Stimulated activated memory B cell treated with anti-CD40 and anti-IgM and Interleukin-4, amounts not matched to agents 10 μg/mL and 1 μg/mL and 100 μg/mL, for 72 hours (primary cell): ENCODE measurements at places on chromosomes 4 and X.
A peak's percentile ranks its signal among the peaks of the same experiment; 100 is the strongest.

- ATAC-seq = no peak
Observed at GRCh38 chr4:77710684-77711083, 105.1 kb downstream of the CXCL13 start.

DNA sequence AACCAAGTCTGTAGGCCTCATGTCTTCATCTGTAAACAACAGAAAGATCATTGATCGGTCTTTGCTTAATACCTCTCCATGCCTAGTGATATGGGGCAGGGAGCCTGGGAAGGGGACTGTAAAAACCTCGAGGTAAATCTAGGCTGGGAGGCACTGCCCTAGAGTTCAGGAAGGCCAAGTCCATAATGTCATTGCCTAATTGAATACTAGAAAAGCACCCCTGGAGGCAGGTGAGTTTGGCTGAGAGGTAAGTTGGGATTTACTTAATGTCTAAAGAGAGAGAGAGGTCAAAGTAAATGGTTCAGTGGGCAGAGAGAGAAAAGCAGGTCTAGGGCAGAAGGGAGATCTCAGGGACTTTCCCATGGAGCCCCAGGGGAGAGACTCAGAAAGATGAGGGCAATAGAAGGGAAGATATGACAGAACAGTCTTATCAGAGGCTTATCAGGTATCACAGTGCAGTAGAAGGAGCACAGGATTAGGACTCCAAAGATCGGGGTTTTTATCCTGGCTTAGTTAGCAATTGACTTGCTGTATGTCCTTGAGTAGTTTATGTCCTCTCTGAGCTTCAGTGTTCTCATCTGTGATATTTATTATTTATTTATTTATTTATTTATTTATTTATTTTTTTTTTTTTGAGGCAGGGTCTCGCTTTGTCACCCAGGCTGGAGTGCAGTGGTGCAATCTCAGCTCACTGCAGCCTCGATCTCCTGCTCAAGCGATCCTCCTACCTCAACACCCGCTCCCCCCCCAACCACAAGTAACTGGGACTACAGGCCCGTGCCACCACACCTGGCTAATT, 85.2 kb downstream of the SLC16A2 start:
- peak; percentile 97 for ATAC-seq

GRCh38 chrX:9188117-9188516, 154.2 kb upstream of the FAM9B start:
- ATAC-seq = no peak

DNA sequence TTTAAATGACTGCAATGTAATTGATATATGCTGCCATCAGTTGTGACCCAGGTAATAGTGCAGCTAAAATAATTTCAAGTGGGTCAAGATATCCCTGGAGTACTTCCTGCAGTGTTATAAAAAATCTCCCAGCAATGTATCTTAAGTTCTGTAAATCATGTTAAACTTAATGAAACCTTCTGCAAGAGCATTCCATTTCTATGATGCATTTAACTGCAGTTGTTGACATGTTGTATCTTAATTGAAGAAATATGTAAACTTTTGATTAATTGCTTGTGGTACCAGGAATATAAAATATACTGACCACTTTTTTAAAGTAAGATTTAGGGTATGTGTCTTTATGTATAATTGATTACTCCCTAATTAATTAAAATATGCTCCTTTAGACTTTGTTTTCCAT, 213.6 kb downstream of the AFF2 start:
- no peak for ATAC-seq

GRCh38 chr4:83569429-83569828, 33.5 kb downstream of the GPAT3 start:
- no peak for ATAC-seq

GRCh38 chr4:75699299-75699698, 25.1 kb upstream of the USO1 start:
- peak; percentile 28 for ATAC-seq

DNA sequence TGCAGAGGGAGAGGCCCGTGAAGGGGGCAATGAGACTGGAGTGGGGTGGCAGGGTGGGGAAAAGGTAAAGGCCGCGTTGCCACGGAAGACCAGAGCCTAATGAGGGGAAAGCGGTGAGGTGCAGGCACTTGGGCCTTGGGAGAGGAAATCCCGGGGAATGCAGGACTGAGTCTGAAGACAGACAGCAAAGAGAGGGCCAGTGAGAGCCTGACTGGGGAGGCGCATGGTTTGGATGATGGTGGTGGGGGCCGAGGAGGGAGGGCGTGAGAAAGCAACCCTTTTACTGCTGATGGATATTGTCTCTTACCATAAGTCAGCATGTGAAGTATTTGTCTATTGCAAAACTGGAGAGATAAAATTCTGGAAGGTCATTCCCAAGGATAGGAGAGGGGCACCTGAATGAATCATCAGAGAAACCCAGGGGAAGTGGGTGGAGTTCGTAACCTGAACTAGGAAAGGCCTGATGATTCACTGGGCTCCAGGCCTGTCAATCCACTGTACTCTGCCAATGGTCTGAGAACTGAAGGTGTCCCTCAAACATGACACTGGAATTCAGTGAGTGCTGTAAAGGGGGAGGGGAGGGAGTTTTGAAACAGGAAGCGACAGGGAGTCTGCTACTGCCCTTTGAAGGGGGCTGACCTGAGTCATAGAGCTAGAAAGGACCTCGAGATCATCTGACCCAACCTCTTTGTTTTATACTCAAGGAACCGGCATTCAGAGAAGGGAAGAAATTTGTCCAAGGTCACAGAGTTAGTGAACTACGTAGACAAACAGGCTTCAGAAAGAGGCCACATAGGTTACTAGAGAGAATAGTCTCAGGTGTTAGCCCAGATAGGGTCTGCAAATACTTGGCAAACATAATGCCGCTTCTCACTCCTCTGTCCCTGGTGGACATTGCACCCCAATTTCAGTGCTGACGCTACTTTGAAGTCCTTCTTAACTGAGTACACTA, 52.2 kb downstream of the NALF2 start:
- ATAC-seq = no peak

- ATAC-seq = no peak
Observed at GRCh38 chrX:19070555-19070994, 51.7 kb downstream of the ADGRG2 start.

- ATAC-seq = no peak
Observed at GRCh38 chr4:1599491-1600210, 84.5 kb downstream of the FAM53A start.

DNA sequence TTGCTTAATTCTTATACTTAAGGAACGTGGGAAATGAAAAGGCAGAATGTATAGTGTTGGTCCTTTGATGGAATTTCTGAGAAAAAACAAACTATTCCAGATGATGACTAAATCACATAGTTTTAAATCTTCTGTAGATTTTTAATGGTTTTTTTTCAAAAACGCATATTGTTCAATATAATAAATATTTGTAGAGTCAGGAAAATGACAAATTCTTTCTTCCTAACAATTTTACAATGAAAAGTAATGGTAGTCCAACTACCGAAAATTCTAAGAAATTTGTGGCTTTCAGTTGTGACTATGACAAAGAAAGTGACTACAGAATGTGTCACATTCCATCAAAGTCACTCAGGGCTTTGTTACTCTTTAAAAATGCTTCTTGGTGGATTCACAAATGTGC, 164.8 kb upstream of the PITX2 start:
- ATAC-seq = no peak

GRCh38 chrX:154829926-154830442, 4.5 kb downstream of the SMIM9 start:
- ATAC-seq = no peak

GRCh38 chrX:69746051-69746450, 130.1 kb downstream of the EDA start:
- ATAC-seq = no peak

GRCh38 chrX:37644381-37645305, 40.9 kb upstream of the XK start:
- no peak for ATAC-seq

DNA sequence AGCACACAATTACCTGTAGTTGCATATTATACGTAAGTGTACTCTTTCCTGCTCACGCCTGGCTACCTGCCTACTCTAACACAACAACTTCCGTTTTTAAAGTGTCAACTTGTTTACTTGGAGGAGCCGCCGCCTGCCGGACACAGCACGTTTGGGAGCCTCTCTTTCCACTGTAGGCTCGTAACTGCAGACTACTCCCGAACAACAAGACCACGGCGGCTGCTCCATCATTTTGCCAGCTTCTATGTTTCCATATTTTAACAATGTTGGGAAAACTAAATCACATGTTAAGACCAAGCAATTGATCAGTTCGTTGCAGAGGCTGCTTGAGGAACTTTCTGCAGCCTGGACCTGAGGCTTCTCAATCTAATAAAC, 841 bp downstream of the MTNR1A start:
- ATAC-seq = no peak

- ATAC-seq = no peak
Observed at GRCh38 chrX:52424656-52425055, 55.8 kb downstream of the XAGE2 start.

DNA sequence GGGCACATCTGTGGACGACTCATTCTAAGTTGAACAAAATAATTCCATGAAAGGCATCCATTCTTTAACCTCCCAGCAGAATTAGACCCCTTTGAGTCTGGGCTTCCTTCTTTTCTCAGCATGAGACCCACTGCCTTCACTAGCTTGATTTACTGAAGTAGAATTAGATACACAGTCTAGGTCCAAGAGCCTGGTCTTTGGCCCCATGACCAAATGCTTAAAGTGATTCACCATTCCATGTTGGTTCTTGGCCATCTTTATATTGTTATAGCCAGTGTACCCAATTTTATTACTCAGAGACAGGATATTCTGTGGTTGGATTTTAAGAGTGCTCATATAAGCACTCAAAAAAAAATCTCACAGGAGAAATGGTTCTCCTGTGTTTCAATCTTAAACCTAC, 155.3 kb upstream of the GPC4 start:
- no peak for ATAC-seq

GRCh38 chr4:56630876-56631666, 50.0 kb downstream of the HOPX start:
- no peak for ATAC-seq

GRCh38 chr4:152304220-152304619, 231.7 kb downstream of the FBXW7 start:
- ATAC-seq = peak; percentile 58

DNA sequence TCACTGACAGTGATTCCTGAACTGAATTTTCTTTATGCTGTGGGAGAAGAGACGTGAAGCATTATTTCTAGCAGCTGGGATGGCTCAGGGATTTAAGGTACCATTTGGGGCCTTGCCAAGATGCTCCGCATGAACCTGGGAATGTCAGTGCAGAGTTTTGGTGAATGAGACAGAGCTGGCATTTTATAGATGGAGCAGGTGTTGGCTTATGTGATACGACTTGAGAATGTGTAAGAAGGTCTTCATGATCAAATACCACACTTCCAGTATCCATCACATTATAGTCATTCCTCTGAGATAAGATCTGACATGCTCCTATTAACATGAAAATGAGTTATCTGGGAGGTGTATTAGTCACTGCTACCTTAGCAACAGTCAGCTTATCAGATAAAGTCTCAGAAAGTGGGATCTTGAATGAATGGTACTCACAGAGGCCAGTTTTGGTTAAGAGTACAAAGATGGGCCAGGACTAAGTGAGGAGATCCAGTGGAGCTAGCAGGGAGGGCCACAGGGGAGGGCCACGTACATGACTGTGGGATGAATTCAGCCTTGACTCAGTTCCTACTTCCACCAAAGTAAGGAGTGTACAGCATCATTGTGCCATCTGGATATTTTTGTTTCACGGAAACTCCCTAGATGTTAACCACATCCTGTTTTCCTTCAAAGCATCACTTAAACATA, 116.7 kb downstream of the SPCS3 start:
- ATAC-seq = peak; percentile 34

DNA sequence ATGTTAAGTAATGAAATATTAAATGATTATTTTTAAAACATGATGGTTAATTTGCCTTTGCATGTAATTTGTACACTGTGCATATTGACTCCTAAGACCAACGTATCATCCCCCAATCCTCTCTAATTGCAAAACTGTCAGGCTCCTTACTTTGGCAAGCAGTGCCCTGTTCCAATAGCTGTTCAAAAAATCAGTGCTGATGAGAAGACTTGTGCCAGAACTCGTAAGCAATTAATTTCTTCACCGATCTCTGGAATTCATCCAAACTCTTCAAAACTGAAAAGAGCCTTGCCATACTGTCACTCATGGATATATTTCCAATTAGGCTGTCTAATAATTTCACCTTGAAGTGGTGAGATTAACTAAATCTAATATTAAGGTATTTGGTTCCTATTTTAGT, 493.9 kb upstream of the NDST4 start:
- no peak for ATAC-seq

- no peak for ATAC-seq
Observed at GRCh38 chr4:151486168-151486567, 77.2 kb downstream of the FHIP1A start.

DNA sequence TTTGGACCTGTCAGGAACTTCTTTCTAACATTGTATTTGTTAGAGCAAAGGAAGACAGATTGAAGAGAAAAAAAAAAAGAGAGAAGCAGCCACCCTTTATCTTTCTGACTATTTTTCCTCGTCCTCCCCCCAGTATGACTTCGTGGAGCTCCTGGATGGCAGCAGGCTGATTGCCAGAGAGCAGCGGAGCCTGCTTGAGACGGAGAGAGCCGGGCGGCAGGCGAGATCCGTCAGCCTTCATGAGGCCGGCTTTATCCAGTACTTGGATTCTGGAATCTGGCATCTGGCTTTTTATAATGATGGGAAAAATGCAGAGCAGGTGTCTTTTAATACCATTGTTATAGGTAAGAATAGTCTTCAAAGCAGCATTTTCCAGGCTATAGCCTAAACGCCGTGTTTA, 237.7 kb downstream of the DCTD start:
- ATAC-seq = no peak

- peak; percentile 39 for ATAC-seq
Observed at GRCh38 chr4:127622921-127623796, 9.6 kb upstream of the INTU start.

DNA sequence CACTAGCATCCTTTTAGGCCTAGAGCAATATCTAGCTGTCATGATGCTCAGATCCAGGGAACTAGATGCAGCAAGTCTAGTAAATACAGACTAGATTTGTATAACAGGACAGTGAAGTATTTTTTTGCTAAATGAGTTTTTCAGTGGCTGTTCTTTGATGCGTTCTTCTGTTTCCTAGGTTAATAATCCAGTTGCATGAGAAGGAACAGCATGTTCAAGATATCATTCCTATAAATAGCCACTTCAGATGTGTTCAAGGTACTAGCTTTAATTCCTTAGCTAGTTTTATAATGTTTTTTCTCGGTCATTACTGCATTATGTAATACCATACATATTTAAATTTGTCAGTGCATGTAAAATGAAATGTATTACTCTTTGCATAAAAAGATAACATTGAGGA, 4.7 kb downstream of the OCRL start:
- no peak for ATAC-seq

DNA sequence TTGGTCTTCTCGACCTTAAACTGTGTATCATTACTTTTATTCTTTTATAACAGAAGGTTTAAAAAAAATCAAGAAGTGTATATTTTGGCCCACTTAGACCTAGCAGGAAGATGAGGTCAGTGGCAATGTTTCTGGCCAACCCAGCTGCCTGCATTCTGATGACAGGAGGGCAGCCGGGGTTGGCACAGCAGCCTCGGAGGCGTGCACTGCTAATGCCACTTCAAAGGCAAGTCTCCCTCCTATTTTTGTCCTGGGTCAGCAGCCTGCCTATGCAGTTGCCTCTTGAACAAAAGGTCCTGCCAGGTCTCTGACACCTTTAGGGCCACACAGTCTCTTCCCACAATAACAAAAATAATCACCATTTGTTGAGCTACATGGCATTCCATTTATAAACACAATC, 89.4 kb upstream of the MYOZ2 start:
- no peak for ATAC-seq

GRCh38 chr4:38364383-38364963, 299.5 kb upstream of the KLF3 start:
- peak; percentile 21 for ATAC-seq
